Stimulated activated CD8-positive, alpha-beta memory T cell treated with anti-CD3 and anti-CD28 coated beads, Interleukin-2, amount 100 ng/mL, for 1 hour (primary cell): ENCODE measurements at places on chromosomes 13 and 19.

GRCh38 chr13:108915095-108915633 lies 285.8 kb downstream of the MYO16 start:
- no peak for DNase-seq

- DNase-seq: no peak
Observed at GRCh38 chr19:9076901-9077300, 10.0 kb upstream of the OR1M1 start.

- DNase-seq: no peak
Observed at GRCh38 chr19:29591670-29592069, 14.4 kb upstream of the POP4 start.

DNA sequence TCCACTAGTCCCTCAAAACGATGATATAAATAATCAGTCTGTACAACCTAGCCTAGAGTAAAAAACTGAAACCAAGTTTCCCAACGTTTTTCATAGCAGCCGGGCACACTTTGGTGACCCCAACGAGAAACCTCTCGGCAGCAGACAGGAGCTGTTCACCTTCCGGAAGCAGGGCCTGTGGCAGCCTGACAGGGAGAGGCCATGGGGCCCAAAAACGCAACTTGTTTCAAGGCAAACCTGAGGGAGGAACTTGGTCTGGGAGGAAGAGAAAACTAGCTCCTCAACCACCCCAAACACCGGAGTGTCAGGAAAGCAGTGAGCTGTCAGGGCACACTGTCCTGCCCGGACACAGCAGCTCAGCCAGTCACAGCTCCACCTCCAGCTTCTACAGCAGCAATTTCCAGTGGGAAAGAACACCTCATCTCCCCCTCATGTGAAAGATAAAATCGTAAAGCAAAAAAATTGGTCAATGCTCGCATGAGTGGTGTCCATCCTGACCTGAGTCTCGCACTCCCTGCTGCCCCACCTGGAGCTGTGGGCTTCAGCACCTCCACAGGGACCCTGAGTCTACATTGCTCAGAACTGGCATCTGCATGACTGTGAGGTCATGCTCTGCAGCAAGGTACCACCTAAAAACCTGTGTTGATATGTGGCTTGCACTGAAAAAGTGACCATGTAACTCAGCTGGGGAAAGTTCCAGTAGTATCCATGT lies 40.6 kb upstream of the LATS2 start:
- DNase-seq: no peak

DNA sequence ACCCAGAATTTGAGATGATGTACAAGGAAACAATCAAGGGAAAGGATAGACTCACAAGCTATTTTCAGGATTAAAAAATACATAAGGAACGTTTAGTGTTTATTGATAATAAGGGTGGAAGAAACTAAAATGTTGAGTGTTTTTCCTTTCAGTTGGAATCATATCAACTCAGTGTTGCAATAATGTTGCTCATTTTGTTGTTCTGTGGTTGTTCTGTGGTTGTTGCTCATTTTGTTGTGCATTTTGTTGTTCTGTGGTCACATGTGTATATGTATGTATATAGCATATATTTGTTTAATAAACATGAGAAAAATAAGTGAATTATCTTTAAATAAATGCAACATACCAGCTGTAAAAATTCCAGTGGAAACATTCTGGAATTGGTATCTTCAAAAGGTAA lies 262.4 kb upstream of the SPRY2 start:
- no peak for DNase-seq

GRCh38 chr19:2793126-2793525 lies 7.8 kb downstream of the THOP1 start:
- DNase-seq: no peak

GRCh38 chr19:17424743-17425365 lies 5.0 kb downstream of the MVB12A start:
- DNase-seq: no peak

DNA sequence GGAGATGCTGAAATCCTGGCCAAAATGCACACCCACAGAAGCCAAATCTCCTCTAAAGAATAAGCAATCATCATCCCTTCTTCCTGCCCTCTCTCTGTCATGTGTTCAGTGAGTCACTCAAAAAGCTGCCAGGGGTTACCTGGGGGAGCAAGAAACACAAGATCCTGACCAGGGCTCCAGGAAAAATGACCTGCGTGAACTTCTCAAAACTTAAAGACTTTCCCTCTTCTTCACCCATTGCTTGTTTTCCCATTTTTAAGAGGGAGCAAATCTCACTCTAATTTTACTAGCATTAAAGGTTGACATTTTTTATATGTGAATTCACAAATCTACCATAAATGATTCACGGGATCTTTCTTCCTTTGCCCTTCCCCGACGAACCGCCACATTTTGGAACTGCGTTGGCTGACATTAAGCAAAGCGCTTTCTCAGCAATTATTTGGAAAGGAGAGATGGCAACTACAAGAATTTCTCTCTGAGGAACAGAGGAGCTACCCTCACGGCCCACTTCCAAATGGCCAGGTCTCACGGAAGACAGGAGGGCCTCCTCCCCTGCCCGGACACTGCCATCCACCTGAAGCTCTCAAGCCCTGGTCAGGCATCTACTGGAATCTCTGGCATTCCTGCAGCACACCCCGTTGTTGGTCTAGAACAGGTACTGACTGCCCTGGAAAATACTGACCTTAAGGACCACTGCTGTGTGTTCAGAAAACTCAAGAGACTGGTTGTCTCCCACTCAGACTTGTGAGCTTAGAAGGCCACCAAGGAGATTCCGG lies 14.2 kb downstream of the TSHZ3 start:
- no peak for DNase-seq

DNA sequence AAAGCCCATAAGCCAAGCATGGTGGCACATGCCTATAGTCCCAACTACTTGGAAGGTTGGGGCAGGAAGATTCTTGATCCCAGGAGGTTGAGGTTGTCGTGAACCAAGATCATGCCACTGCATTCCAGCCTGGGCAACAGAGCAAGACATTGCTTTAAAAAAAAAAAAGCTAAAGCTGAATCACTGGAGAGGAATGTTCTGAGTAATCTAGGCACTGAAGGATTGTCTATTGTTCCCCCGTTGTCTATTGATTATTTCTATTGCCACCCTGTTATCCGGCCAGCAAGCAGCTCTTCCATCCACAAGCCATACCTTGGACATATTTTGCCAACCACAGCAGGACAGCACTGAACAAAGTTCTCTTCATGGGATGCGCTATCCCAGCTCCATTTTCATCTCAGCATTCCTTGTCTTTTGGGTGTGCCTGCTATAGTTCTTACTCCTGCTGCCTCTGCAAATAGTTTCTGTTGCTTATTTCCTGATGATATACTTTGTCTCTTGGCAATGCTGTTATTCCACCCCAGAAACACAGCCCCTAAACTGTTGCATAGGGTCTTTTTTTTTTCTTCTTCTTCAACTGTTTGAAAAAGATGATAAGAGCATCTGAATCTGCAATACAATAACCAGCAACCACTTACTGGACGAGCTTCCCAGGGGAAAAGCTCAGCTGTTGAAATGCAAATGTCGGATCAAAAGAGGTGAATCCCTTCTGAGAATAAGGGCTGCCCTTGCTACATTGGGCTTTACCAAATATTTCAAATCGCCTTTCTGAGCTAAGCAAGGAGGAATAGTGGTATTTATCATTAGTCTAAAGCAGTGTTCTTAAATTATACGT lies 22.2 kb upstream of the SIAH3 start:
- no peak for DNase-seq

DNA sequence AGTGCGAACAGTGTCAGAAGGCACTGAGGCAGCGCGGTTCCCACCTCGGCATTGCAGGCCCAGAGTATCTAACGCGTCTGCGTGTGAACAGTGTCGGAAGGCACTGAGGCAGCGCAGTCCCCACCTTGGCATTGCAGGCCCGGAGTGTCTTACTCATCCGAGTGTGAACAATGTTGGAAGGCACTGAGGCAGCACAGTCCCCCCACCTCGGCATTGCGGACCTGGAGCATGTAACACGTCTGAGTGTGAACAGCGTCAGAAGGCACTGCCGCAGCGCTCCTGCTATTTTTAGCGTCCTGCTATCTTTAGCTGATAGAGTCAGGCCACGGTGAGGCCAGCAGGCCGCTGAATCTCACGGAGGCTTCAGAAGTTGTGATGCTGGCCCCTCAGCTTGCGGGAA lies 39.6 kb downstream of the ATP11A start:
- no peak for DNase-seq

DNA sequence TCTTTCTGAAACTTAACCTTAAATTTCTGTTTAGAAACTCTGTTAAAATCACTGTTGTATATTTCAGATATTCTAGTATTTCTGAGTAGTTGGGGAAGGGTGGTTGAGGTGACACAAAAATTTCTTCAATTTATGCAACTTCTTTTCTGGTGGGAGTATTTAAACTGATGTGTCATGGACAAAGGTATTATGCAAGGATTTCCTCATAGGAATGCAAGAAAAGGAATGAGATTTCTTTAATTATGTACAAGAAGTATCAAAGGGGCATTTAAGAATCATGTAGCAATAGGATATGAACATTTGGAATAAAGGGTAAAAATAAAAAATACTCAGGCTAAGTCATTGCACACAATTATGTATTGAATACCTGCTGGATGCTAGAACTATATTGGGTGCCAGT lies 575.8 kb upstream of the KLF12 start:
- DNase-seq: no peak

DNA sequence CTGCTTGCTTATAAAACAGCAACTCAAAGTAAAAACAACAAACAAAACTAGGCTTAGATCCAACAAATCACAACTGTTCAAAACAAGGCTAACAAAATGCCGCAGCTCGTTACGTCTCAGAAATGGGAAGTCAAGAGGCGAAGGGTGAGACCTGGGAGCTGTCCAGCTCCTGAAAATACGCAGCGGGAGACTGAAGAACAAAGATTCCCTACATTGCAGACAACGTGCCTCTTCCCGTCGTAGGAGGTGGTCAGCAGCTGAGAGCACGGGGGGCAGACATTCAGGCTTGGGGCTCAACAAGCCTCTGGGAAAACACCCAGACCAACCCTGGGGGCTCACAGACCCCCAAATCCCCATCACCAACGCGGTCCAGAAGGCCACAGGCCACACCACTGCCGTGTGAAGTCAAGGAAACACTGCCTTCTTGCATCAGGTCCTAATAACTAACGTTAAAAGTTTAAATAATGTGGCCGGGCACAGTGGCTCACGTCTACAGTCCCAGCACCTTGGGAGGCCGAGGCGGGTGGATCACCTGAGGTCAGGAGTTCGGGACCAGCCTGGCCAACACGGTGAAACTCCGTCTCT lies 13.5 kb downstream of the PLPP2 start:
- no peak for DNase-seq

GRCh38 chr13:109090796-109091195 lies 461.4 kb downstream of the MYO16 start:
- DNase-seq: no peak
